Fibroblast of villous mesenchyme (primary cell): ENCODE measurements at places on chromosomes 12 and 14.

- no peak for DNase-seq
These were observed 3.3 kb downstream of the BHLHE41 start for GRCh38 chr12:26121323-26122060.

DNA sequence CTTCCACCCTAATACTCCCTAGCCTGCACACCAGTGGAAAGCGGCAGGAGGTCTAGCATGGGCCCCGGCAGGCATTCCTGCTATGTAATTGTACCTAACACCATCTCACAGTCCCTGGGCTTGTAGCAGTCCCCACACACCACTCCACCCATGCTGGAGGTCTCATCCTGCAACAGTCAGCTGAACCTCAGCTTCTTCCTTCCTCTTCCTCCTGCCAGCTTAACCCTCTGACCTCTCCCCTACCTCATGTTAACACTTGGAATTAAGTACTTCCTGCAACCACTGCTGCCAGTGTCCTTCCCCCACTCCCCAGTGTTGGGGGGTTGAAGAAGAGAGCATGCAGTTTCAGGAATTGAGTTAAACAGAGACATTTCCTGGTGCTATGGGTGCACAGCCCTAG is 7.6 kb downstream of the ADCY4 start:
- DNase-seq: no peak

DNA sequence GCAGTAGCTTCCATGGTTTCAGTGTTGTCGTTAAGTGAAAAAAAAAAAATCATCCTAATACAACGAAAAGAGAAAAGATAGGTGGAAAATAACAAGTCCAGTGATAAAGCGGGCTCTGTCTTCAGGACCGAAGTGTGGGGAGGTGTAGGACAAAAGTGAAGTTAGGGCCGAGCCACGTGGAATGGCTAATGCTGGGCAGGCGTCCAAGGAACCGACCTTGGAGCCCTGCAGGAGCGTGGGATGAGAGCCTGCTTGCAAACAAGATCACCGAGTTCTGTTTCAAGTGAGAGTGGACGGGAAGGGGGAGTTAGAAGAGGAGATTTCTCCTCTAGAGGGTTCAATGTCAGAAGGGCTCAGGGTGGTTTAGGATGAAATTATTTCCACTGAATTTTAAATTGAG is 22.2 kb downstream of the A2ML1 start:
- DNase-seq: peak; percentile 45

DNA sequence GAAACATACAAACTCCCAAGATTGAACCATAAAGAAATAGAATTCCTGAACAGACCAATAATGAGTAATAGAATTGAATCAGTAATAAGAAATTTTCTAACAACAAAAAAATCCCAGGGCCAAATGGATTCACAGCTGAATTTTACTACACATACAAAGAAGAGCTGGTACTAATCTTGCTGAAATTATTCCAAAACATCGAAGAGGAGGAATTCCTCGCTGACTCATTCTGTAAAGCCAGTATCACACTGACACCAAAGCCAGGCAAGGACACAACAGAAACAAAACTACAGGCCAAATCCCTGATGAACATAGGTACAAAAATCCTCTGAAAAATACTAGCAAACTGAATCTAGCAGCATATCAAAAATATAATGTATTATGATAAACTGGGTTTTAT is 367.8 kb upstream of the CLEC14A start:
- peak; percentile 14 for DNase-seq

GRCh38 chr12:86550218-86551145 is 294.3 kb upstream of the MGAT4C start:
- DNase-seq: no peak

GRCh38 chr12:32305163-32305562 is 94.2 kb upstream of the FGD4 start:
- DNase-seq: peak; percentile 17

DNA sequence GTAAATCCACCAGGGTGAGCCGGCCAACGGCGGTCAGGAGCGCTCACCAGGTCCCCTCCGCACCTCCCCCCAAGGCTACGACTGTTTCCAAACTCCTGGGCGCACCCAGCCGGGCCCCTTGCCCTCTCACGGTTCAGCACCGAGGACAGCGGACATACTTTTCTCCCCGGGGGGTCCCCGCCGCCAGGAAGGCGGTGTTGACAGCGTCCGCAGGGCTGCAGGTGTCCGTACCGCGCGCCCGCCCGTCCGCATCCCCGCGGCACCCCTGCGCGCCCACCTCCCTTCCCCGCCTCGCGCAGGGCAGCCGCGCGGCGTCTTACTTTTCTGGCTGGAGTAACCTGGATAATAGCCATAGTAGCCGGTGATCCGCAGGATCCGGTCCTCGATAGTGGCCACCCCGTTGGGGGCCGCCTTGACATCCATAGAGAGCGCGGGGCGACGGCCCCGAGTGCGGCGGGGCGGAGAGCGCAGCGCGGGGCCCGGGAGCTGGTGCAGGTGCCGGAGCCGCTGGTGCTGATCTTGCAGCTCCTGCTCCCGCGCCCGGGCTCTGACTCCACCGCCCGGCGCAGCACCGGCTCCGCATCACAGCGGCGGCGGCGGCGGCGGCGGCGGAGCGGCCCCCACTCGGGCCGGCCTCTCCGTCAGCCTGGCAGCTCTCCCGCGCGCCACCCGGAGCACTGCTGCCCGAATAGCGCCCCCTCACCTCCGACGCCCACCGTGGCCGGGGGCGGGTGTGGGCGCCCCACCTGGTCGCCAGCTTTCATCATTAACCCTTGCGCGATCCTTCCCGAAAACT is at the start of gene SLC35F4:
Gene SLC35F4, minus strand, starts transcription at position 690 of the 796 bp plus-strand sequence.
- no peak for DNase-seq
